ENCODE measurements at places on chromosomes 13 and 19. TPM values are rescaled to one million over a fixed set of nuclear protein-coding genes. Genes with fewer than 3 reads are reported as not detected.

- H3K27me3 ChIP-seq = no peaks in the 10 kb centered on the region
- no peak for DNase-seq
- no peak overlapping the region for H3K27ac ChIP-seq
Measured at GRCh38 chr13:77323858-77324257, 3.0 kb downstream of the MYCBP2 start.

- H3K4me3 ChIP-seq = no peak overlapping the region
- no peaks in the 10 kb centered on the region for H3K36me3 ChIP-seq
- peaks cover 16% of the 10 kb centered on the region for H3K4me1 ChIP-seq
- H3K27ac ChIP-seq = no peak overlapping the region
- peaks cover 6% of the 10 kb centered on the region for H3K27me3 ChIP-seq
Measured at GRCh38 chr19:34574704-34575103, 93.1 kb downstream of the WTIP start.

DNA sequence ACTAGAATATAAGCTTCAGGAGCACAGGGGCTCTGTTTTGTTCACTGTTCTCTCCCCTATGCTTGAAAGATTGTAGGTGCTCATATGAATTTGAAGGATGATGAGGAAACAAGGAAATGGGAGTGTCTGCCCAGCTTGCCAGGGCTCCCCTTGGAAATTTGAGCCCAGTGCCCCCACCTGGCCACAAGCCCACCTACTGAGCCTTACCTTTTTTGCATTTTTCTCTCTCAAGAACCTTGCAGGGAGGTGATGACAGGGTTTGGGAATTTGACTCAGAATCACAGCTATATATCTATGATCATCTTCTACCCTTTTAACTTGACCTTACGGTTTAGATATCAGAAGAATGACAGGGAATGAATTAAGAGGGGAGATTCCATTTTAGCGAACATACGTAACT lies 33.8 kb downstream of the SERP2 start:
- no peaks in the 10 kb centered on the region for H3K27me3 ChIP-seq
- no peaks in the 10 kb centered on the region for H3K36me3 ChIP-seq
- H3K4me3 ChIP-seq = no peak overlapping the region
- no peak for DNase-seq

HCN2 gene
- 4.2 TPM for total RNA-seq

IGSF23 gene
- total RNA-seq = not detected

- peaks cover 2% of the 10 kb centered on the region for H3K27me3 ChIP-seq
- no peak overlapping the region for H3K27ac ChIP-seq
- DNase-seq = peak; percentile 23
Measured at GRCh38 chr19:11423791-11424181, 4.7 kb upstream of the RGL3 start.

DNA sequence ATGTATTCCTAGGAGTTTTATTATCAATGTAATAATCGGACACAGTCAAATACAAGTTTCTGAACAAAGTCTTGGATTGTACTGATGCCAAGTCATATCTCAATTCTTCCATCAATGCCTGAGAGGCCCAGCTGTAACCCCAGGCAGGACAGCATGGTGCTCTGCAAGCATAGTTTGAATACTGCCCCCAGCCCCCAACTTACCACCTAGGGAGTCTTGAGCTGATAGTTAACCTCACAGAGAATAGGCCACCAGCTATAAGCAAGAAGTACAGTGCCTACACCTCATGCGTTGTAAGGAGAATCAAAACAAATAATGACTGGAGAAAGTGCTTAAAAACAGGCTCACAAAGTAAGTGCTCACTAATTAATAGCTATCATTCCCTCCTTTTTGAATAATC lies 2.7 kb downstream of the PROSER1 start:
- peak overlapping the region; percentile 87 for H3K4me3 ChIP-seq
- no peak overlapping the region for H3K27ac ChIP-seq
- no peak for DNase-seq
- H3K36me3 ChIP-seq = peaks cover 17% of the 10 kb centered on the region

SGCG gene
- total RNA-seq = 0.35 TPM

All from K562 (cell line).